Renal cortex interstitium (tissue), 15 donors: ENCODE measurements at places on chromosomes 1 and 21. TPM values are rescaled to one million over a fixed set of nuclear protein-coding genes. Genes with fewer than 3 reads are reported as not detected.

DNA sequence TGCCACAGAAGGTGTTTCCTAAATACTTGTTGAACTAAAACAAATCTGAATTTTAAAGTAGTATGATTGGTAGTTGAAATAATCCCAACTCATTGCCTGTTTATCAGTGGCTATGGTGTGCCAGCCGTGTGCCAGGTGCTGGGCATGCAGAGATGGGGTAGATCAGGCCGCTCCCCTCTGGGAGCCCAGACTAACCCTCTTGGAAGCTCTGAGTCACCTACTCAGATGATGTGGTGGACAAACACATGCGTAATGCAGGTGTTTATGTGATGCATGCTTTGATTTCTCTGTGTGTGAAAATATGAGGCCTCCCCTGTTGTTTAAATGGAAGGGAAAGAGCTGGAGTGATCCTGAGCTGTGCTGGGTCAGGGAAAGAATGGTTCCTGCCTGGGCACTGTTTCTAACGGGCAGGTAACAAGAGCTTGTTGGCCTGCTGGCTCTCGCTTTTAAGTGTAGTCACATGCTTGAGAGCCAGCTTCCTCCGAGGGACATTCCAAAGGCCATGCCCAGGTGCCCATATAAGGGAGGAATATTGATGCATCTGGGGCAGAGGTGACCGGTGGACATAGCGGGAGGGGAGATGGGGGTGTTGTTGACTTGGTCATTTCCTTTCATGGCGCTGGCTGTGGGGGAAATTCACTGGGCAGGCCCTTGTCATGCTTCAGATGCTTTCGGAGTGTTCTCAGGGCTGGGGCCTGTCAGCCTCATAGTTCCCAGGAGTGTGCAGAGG lies 10.2 kb downstream of the MFN2 start:
- DNase-seq: no peak

DNA sequence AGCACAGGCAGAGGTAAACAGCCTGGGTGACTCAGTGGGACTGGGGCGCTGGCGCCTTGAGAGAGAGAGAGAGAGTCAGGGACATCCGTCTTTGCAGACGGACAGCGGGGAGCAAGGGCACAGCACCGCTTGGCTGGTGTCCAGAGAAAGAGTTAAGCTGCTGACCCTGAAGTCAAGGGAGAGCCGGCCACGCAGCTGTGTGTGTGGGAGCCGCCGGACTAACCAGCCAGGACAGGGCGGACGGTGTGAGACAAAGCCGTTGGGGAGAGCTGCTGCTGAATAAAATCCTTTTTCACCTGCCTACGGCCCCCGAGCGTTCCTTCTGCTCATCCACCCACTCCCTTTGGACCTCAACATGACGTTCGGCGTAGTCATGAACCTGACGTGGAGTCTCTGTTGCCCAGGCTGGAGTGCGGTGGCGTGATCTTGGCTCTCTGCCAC lies 14.5 kb downstream of the CFAP74 start:
- DNase-seq: no peak

DNA sequence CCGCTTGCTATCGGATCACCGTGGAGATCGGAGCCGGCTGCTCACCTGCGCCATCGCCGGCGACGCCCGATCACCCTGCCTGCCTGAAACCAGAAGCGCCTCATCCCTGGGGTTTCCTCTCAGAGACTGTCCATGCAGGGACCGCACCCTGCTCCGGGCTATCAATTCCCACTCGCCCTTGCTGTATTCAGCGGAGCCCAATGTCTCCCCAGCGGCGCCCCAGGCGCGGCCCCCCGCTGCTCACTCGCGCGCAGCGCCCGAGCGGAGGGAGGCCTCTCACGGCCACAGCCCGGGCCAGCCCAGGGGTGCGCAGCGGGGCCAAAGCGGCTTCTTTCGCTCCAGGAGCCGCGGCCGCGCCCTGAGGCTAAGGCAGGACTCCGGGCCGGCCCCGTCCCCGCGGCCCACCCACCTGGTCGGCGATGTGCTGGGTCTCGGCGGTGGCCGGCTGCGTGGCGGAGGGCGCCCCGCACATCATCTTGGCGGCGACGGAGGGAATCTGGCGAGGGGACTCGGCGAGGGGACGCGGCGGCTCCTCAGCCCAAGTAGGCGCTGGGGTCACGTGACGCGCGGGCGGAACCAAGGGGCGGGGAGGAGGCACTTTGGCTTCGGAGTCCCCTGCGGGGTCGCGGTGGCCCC lies at the start of gene CSTB:
Gene CSTB, minus strand, starts transcription at position 514 of the 636 bp plus-strand sequence. Its CDS starts 39 bp downstream, at position 475.
- DNase-seq: peak; percentile 48

DNA sequence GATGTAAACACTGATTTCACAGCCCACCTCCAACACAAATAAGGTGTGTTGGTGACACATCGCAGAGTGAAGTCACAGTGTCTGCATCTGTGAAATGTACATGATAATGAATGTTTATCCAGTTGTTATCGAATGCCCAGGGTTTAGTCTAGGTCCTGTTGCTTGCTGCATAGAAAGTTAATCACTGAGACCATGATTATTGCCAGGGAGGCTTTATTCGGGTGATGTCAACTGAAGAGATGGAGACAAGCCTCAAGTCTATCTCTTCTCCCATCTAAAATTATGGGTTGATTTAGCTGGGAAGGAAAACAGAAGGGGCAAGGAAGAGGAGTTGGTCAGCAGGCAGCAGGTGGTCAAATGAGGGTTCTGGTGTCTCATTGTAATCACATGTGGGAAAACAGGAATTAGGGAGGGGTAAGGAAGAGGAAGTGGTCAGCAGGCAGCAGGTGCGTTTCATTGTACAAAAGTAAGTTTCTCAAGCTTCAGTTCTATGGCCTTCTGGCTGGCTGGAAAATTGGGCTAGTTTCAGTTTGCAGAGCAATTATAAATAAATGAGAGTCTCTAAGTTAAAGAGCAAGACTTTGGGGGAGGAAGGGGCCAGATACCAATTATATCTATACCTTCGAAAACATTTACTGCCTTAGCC lies 146.3 kb upstream of the DNAH14 start:
- DNase-seq: no peak

- DNase-seq: no peak
Measured at GRCh38 chr1:234734412-234734835, 124.4 kb upstream of the IRF2BP2 start.

DNA sequence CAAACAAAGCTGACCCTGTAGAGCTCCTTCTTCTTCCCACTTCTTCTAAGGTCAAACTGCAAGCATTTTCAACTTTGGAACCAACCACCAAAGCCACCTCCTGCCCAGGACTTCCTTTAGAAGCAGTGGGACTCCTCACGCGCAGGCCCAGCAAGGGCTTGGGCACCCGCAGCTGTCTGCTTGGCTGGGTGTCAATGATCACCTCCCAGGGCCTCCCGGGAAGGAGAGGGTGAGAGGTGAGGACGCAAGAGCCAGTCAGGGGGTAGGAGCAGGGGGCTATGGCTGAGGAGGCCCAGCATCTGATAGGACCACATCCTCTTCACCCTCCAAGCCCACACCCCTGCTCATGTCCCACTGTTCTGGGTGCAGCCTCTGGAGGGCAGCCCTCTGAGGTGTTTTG lies 10.2 kb downstream of the KLHL21 start:
- no peak for DNase-seq

GRCh38 chr21:35088319-35088771 lies 39.2 kb upstream of the RUNX1 start:
- no peak for DNase-seq

GRCh38 chr21:41422546-41423304 lies 3.3 kb upstream of the MX1 start:
- no peak for DNase-seq

DNA sequence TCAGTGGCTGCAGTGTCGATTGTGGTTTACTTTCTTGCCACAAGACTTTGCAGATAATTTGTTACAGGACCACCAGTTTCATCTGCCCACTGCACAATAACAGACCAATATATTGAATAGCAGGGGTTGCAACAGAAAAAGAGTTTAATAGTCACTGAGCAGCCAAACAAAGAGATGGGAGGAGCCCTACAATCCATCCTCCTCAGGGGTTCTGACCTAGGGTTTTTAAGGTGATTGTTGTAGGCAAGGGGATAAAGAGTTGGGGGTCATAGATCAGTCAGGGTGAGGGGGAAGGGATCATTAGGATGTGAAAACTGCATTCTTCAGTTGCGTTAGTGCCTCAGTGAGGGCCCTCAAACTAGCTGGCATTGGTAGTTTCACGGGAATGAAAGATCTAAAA lies 110.7 kb upstream of the OLFM3 start:
- no peak for DNase-seq

DNA sequence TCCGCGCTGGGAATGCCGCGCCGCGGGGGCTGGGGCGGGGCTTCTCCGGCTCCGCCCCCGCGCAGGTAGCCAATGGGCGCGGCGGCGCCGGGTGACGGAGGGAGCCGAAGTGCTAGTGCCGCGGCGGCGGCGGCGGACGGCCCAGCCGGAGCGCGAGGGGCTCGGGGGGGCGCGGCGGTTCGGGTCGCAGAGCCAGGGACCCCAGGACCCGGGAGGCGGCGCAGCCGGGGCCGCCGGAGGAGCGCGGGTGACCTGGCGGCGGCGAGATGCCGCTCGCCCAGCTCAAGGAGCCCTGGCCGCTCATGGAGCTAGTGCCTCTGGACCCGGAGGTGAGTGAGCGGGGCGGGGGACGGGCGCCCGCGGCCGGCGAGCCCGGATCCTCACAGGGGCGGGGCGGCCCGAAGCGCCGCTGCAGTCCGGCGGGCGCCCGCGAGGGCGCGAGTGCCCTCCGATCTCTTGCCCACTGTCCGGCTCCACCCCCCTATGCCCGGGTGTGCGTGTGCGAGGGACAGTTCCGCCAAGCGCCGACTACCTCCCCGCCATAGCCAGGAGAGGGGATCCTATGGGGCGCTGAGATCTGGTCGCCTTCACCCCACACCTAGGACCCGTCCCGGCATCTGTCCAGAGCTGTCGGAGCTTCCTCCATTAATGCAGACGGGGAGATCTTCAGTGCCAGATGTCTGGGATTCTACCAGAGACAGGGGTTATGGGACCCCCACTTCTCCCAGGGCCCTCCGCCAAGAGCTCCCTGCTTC lies at the start of gene RPS6KA1:
Gene RPS6KA1, plus strand, starts transcription at position 107 of the 755 bp plus-strand sequence. Its CDS starts 160 bp downstream, at position 267.
- peak; percentile 73 for DNase-seq

DNA sequence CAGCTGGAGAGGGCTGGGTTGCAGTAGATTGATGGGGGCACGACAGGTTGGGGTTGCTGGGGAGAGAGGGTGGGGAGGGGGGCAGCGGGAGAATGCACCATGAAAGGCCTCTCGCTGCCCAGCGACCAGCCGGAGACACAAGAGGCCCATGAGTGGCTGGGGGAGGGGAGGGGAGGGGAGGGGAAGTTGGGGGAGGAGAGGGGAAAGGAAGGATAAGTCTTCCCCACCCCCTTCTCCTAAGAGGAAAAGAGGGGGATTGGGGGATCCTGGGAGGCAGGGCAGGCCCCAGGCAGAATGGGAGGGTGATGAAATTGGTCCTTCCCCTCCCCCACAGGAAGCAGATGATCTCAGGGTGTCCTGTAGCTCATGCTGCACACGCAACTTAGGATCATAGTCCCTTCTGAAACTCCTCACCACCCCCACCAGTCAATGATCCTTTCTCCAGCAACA lies 45.7 kb downstream of the PAX7 start:
- no peak for DNase-seq

GRCh38 chr1:232936941-232937340 lies 13.5 kb upstream of the NTPCR start:
- DNase-seq: no peak

- DNase-seq: no peak
Measured at GRCh38 chr1:14424325-14425002, 174.0 kb upstream of the KAZN start.

- no peak for DNase-seq
Measured at GRCh38 chr1:59272507-59272906, 24.4 kb upstream of the FGGY start.

DNA sequence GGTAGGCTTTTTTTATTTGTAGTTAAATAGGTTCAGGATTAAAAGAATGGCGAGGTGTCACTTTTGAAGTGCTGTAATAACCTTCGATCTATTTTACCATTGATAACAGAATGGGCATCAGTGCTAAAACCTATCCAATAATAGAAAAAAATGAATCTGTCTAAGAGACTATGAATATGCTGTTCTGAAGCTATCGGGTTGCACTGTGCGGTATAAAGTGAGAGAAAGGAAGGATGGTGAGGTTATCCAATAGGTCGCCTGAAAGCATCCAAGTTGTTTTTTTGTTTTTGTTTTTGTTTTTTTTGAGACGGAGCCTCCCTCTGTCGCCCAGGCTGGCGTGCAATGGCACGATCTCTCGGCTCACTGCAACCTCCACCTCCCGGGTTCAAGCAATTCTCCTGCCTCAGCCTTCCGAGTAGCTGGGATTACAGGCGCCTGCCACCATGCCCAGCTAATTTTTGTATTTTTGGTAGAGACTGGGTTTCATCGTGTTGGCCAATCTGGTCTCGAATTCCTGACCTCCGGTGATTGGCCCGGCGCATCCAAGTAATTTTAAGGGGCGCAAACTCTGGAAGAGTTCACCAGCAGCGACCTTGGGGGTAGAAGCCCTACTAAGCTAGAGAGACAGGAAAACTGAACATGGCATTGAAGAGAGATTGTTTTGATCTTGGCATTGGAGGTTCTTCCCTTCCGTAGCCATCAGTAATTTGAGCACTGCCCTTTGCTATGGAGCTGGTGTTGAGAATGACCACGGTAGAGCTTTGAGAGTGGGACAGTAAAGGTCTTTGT lies 8.7 kb upstream of the MDM4 start:
- DNase-seq: no peak

DNA sequence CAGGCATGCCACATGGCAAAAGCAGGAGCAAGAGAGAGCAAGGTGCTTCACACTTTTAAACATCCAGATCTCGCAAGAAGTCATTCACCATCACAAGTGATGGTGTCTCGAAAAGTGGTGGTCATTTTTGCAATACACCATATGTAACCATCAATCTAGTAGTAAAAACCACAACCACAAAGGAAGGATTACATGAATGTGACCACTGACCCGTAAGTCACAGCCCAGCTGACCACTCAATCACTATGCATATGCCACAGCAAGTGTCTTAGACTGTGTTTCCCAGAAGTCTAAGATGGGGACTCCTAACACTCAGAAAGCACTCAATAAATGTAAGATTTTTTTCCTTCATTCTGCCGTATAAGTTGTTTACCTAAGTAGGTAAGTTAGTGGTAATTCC lies 76.9 kb downstream of the FH start:
- no peak for DNase-seq

- DNase-seq: no peak
Measured at GRCh38 chr1:209045331-209046057, 538.0 kb upstream of the CAMK1G start.

GJA9 gene
- polyA plus RNA-seq: 0.50 TPM

ST6GALNAC3 gene
- 63.8 TPM for polyA plus RNA-seq

CFAP74 gene
- 0.52 TPM for polyA plus RNA-seq

OVAAL gene
- polyA plus RNA-seq: not detected

NCAM2 gene
- polyA plus RNA-seq: 6.4 TPM

IVL gene
- not detected for polyA plus RNA-seq
